ENCODE measurements at places on chromosomes 5 and 9. TPM values are rescaled to one million over a fixed set of nuclear protein-coding genes. Genes with fewer than 3 reads are reported as not detected.

DNA sequence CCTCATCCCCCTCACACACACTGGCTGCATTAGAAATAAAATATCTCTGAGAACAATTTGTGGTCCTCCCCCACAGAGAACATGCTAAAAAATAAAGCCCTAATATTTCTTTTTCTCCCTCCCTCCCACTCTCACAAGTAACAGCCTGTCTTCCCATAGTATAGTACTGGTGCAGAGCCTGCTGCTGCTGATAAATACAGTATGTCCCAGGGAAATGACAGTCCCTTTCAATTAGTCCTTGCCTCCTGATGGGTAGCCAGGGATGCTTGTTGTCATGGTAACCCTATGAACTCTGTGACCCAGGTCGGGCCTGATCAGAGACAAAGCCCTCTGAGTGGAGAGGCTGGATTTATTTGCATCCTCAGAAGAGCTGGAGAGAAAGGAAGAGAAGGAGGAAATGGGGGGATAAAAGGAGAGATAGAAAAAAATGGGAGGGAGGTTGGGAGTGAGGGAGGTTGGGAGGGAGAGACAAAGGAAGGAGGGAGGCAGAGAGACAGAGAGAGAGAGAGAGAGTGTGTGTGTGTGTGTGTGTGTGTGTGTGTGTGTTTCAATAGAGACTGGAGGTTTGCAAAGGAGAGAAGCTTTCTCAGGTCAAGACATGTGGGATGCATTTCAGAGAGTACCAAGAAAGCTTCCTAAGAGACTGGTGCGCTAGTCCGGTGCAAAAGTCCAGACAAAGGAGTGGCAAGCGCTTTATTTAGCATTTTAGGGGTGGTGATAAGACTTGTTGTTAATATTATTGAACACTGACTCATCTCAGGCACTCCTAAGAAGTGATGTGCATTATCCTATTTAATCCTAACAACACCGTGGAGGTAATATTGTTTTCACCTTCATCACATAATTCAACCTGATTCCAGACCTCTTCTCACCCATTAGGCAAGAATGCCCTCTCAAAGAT is 260.8 kb downstream of the FAM114A2 start:
- no peak for DNase-seq

DNA sequence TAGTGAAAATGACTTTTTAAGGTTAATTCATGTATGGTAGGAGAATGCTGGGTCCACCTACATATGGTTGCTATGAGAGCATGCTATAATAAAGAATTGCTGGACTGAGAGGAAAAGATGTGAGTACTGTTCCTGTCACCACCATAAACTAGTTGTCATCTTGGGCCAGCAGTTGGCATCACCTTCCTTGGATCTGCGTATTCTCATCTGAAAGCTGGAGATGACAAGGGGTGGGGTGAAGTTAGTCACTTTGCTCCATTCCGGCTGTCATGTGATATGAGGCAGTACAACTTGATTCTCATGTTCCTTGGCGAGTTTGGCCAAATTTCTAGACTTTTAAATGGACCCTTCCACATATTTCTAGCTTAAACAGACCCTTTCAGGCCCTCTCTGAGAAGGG is 33.3 kb downstream of the PIP5K1B start:
- no peak for DNase-seq

- DNase-seq, result no peak
Observed at GRCh38 chr5:135127439-135128240, 93.6 kb upstream of the PITX1 start.

The CD180 gene
- total RNA-seq, result 0.98 TPM

DNA sequence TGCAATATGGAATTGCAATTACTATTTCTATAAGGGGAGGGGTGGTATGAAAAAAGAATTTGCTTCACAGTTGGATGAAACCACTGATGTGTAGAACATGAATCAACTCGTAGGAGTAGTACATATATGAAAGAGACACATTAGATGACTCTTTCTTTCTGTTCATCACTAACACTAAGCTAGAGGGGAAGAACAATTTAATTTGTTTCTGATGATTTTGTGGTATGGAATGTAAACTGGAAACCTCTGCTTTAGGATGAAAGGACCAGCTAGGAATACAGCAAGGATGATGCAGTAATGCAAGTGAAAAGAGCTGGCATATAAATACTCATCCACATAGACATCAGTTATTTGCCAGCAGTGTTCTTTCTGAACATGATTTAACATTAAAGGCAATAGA is 113.4 kb downstream of the PAPPA start:
- no peak for DNase-seq

- no peak for DNase-seq
Observed at GRCh38 chr9:70557661-70558369, 143.4 kb upstream of the KLF9 start.

- DNase-seq, result no peak
Observed at GRCh38 chr5:170361116-170361515, 28.1 kb downstream of the KCNMB1 start.

The ECM2 gene
- total RNA-seq, result 25.5 TPM

All from breast epithelium (tissue), 4 donors.